NCI-H774 (cell line): ENCODE measurements at places on chromosomes 16 and 17.

DNA sequence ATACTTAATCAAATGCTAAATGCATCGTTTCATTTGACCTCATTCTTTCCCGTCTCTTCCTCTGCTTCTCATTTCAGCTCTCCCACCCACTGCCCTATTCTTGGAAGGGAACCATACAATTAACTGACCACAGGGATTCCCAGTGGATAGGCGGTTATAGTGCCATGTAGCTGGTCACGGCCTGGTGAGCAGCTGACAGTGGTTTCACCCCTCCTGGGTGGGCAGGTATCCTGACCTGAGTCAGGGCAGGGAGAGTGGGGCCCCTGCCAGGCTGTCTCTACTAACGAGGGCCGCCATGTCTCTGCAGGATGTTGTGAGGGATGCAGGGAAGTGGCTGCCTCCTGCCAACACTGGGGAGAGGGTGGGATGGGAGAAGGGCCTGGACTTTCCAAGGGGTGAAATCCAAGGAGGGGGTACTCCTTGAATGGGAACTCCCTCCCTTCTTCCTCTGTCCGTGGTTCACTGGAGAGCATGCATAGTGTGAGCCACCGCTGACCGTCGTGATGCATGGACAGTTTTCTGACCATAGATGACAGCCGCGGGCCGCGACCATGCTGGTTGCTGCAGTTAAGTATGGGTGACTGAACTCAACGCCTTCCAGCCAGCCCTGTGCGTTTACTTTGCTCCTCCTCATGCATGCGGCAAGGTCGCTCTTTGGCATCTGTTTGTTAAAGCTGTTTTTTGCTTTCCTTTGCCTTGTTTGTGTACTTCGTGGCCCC is 95.9 kb downstream of the RPTOR start:
- DNase-seq, result no peak

DNA sequence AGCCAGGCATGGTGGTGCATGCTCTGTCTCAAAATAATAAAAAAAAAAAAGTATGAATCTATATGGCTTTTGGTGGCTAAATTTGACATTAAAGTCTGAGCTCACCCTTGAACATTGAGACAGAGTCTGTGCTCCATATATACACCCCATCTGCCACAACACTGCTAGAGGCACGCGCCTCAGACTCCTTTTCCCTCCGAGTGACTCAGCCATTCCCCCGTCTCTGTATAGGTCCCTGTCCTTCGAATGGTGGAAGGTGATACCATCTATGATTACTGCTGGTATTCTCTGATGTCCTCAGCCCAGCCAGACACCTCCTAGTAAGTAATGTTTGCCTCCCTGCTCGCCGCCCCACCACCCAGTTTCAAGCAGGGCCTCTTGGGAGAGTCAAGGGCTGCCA is 4.5 kb upstream of the EFNB3 start:
- DNase-seq, result no peak

GRCh38 chr16:88632587-88632930 is 5.8 kb upstream of the IL17C start:
- DNase-seq, result no peak

GRCh38 chr17:17177176-17177575 is 29.0 kb downstream of the PLD6 start:
- no peak for DNase-seq
